ENCODE measurements at places on chromosomes 4 and X.
A peak's percentile ranks its signal among the peaks of the same experiment; 100 is the strongest.

- DNase-seq = no peak
Measured at GRCh38 chrX:118824173-118824730, 628 bp downstream of the ZCCHC12 start.

DNA sequence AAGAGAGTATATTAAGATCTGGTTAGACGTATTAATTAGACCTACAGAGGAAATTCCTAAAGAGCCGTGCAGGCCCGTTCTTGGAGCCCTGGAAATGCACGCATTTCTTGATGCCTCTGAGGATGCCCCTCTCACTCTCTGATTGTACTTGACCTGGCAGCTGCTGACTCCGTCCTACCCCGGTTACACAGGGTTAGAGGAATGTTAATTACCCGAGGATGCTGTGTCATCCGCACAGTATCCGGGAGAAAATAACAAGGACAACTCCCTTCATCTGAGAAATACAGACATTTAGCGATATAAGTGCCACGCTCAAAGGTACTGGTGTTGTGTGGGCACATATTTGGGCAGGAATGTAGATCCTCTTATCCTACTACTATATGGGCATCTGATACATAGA lies 404.6 kb upstream of the FAT1 start:
- DNase-seq = no peak

DNA sequence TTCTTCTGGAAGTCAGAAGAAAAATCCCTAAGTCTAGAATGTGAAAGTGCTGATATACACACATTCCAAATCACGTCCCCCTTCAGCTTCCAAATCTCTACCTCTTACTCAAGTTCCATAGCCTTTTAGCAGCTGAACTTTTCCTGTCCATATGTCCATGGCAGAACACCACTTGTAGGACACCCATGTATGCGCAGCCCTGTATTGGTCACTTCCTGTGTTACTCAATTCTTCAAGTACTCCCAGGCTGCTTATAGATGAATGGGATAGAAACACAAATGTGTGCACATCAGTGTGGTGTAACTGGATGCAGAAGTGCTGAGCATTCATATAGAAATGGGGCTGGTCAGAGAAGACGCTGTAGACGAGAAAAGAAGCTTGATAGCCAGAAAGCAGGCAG lies 18.8 kb downstream of the SRPX2 start:
- peak; percentile 79 for DNase-seq

DNA sequence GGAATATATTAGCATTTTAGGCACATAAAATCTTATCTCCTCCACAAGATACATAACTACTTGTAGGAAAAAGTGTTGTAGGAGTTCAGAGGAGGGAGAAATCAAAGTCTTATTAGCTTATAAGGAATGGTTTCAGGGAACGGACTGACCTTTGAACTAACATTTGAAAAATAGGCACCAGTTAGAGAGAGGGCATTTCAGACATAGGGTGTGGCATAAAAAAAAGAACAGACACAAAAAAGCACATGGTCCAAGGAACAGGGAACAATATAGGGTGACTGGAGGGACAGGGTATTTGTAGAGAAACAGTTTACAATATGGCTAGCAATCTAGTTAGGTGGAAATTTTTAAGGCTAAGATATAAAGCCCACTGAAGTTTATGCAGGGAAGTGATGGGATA lies 6.4 kb downstream of the ABCB7 start:
- DNase-seq = no peak

DNA sequence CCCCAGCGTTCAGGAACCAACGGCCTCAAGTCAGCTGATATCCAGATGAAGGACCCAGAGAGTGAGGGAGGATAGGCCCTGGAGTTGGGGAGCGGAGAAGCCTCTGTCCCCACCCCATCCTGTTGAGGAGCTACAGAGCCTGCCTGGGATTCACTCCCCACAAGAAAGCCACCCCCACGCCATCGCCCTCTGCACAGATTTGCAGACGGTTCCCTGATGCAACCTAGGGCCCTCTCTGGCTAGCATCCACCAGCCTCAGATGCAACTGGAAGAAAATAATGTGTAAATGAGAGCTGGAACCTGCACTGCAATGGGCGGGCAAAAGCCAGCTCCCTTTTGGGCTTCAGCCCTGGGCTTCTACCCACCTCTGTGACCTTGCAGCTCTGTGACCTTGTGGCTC lies 185.6 kb downstream of the BCOR start:
- no peak for DNase-seq

GRCh38 chrX:118508635-118509034 lies 13.0 kb downstream of the DOCK11 start:
- DNase-seq = no peak

DNA sequence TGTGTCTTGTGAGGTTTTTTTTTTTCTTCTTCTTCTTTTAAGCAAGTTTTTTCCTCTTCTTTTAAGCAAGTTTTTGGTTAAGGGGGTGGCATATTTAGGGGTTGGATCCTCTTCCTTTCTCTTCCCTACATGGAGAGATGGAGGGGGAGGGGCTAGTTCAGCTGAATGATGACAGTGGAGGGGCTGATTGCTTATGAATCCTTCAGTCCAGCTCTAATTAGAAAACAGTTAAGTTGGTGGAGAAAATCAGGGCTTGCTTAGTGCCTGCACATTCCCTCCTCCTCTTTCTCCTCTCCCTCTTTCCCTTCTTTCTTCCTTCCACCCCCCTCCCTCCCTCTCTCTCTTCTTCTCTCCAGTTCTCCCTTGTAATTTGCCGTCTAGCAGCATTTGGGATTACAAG lies 4.4 kb upstream of the HAND2 start:
- no peak for DNase-seq

- DNase-seq = no peak
Measured at GRCh38 chr4:2058264-2059045, 672 bp upstream of the NAT8L start.

DNA sequence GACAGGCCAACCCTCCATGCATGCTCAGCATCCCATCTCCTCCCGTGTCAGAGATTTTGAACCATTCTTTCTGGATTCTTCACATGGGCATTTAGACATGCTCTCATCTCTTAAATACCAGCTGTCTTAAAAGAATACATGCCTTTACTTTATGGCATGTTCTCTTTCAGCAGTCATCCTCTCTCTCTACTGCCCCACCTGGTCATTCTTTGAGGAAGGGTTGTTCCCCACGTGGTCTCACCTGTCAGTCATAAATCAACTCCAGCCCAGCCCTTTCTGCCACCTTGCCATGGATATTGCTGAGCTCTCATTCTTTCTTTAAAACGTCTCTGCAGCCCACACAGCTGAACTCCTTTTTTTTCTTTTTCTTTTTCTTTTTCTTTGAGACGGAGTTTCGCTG lies 111.3 kb downstream of the ARHGAP10 start:
- DNase-seq = no peak

- peak; percentile 65 for DNase-seq
Measured at GRCh38 chrX:129737916-129738315, 863 bp upstream of the XPNPEP2 start.

- DNase-seq = peak; percentile 86
Measured at GRCh38 chr4:142353149-142353738, 492.9 kb downstream of the INPP4B start.

GRCh38 chr4:113471146-113471860 lies 290.2 kb downstream of the CAMK2D start:
- DNase-seq = no peak

DNA sequence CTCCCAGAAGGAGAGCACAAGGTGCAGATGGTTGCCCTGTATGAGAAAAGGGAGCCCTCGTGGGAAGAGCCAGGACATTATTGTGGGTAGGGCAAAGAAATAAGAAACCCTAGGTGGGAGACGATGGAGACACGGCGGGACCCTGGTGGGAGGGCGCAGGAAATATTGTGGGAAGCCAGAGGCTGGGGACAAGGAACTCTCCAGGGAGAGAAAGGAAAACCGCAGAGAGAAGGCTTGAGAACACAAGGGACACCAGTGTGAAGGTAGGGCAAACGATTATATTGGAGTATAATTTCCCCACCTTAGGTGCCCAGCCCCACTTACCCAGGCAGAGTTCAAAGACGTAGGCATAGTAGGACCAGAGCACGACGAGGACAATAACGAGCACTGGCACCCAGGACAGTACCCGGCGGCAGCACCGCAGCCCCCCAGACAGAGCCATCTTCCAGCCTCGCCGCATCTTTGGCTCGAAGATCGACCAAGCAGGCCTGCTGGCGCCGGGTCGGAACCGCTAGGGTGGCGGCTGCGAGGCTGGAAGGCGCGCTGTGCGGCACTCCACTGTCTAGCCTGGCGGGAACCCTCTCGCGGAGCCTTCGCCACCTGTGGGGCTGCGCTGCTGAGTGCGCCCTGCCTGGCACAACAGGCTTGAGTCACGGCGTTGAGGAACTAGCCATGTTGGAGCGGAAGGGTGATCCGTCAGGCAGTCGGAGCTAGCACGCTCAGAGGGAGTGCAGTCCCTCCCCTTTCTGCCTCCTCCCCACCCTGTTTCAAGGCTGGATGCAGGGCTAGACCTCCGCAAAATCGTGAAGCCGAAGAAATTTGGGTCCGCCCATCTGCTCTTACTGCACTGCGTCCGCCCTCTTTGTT lies at the start of gene ZDHHC15:
TSS of gene ZDHHC15 (minus strand) at position 473 of the 867 bp plus-strand sequence. CDS start at position 460, 13 bp downstream.
- peak; percentile 0 for DNase-seq

- DNase-seq = no peak
Measured at GRCh38 chr4:185352741-185353140, 43.0 kb downstream of the LRP2BP start.

DNA sequence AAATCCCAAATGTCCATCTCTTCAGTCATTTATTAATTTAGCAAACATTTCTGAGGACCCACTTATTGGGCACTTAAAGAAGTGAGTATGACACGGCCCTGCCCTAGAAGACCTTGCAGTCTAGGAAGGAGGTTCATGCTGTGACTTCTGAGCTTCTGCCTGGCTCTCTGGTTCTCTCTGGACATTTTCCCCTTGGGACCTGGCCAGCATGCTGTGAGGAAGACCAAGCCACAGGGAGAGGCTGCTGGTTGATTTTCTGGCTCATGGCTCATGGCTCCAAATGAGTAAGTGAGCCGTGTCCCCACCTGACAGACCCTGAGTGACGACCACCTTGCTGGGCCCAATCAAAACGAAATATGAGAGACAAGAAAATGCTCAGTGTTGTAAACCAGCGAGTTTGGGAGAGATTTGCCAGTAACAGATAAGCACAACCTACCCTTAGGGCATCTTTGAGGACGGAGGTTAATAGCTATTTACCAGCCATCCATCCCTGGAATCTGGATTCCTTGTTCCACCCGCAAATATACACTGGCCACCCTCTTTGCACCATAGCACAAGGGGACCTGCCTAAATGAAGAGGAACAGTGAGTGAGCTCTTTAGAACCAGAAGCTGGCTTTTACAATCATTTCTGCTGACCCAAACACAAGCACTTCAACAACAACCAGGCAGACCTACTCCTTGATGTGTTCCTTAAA lies 876 bp downstream of the MPP1 start:
- DNase-seq = no peak

DNA sequence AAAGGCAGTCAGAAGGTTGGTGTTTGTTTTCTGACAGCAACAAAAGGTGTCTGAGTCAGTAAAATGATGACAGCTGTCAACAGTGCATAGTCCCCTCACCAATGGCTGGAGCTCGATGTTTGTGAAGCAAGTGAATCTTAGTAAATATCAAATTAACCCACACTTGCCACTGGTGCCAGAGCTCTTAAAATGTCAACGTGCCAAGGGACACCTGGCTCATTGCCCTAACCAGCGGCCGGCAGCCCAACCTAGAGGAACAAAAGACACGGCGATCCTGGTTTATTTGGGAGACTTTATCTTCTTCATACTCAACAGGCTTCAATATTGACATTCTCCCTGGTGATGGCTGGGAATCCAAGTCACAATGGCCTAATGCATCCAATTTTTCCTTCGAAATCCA lies 143.4 kb downstream of the CPEB2 start:
- DNase-seq = no peak

DNA sequence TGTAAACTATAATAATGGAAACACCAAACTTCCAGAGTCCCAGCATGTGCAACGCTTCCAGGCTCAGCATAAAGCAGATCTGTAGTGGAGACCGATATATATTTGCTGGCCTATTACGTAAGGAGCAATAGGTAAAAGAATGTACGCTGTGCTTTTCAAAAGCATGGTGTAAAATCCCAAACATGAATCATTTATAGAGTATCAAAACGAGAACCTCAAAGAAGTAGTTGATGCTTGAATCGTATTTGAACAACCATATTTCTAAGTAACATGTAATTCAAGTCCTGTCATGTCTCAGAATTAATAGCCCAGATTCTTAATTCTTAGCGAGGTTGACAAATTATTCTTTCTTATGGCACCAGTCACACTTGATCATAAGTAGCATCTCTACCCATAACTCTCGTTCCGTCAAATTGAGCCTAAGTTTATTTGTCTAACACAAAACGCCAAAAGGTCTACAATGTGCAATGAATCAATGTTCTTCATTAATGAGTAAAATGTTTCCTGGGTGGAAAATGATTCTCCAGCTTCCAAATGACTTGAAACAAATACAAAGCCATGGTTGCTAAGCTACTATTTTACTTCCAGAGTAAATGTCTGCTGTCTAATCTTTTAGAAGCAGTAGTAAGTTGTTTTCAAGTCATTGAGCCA lies 811.5 kb upstream of the FRG1 start:
- DNase-seq = no peak

- DNase-seq = no peak
Measured at GRCh38 chrX:152892499-152892898, 5.4 kb upstream of the ZNF185 start.

- DNase-seq = peak; percentile 31
Measured at GRCh38 chrX:373641-374471, 12.9 kb downstream of the PPP2R3B start.

Data from choroid plexus epithelial cell (primary cell).